Substantia nigra (tissue), 51 donors: ENCODE measurements at places on chromosomes 7 and 10.

DNA sequence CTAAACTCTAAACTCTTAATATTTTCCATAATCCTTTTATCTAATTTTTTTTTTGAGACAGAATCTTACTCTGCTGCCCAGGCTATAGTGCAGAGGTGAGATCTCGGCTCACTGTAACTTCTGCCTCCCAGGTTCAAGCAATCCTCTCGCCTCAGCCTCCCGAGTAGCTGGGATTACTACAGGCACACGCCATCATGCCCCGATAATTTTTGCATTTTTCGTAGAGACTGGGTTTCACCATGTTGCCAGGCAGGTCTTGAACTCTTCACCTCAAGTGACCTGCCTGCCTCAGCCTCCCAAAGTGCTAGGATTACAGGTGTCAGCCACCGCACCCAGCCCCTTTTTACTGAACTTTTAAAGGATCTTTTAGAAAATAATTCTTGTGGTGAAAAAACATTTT, 110.2 kb upstream of the PHF14 start:
- no peak for DNase-seq

- no peak for DNase-seq
Measured at GRCh38 chr10:26408858-26409494, 29.2 kb upstream of the APBB1IP start.

- DNase-seq: no peak
Measured at GRCh38 chr7:151025924-151026671, 1.8 kb upstream of the ATG9B start.

DNA sequence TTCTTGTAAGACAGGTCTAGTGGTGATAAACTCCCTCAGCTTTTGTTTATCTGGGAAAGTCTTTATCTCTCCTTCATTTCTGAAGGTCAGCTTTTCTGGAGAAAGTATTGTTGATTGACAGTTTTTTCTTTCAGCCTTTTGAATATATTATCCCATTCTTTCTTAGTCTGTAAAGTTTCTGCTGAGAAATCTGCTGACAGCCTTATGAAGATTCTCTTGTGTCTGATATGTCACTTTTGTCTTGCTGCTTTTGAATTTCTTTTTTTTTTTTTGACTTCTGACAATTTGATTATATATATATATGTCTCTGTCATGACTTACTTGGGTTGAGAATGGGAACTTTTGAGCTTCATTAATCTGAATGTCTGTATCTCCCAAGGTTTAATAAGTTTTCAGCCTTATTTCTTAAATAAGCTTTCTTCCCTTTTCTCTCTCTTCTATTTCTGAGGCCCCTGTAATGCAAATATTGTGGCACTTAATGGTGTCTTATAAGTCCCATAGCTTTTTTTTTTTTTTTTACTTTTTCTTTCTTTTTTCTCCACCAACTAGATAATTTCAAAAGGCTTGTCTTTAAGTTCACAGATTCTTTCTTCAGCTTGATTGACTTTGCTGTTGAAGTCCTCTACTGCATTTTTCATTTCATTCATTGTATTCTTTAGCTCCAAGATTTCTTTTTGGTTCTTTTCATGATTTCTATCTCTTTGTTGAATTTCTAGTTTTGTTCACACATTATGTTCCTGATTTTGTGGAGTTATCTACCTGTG, 81.4 kb upstream of the IL6 start:
- no peak for DNase-seq

- DNase-seq: no peak
Measured at GRCh38 chr10:100715445-100716385, 29.7 kb upstream of the PAX2 start.

DNA sequence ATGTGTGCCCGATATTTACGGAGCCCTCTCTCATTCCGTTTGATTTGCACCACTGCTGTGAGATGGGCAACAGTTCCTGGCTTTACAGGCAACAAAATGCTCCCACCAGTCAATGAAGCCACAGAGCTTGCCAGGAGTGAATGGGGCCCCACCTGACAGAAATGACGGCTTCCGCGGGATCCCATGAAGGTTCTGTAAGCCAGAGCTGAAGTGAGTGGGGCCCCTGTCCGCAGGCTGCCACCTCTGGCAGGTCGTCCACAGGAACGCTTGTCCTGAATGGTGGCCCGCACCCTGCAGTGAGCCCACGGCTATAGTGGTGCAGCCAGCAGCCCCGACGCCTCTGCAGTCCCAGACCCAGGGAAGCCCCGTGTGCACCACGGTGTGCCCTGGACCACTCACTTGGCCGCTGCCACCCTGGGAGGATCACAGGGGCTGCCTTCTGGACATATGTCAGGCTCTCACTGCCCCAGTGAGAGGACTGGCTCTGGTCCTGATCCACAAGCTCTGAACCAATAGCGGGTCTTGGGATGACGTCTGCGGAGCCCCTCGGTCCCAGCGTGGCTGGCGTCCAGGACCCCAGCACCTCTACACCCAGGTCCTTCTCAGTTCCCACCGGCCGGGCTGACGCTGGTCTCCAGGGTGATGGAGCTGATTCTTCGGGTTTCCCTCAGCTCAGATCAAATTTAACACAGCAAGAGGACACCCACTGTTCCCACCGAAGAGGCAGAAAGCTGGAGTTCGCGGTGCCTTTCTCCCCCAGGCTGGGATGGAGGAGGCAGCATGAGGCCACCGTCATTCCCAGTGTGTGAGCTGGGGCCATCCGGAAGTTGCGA, 511.9 kb downstream of the DNAJB6 start:
- DNase-seq: no peak

DNA sequence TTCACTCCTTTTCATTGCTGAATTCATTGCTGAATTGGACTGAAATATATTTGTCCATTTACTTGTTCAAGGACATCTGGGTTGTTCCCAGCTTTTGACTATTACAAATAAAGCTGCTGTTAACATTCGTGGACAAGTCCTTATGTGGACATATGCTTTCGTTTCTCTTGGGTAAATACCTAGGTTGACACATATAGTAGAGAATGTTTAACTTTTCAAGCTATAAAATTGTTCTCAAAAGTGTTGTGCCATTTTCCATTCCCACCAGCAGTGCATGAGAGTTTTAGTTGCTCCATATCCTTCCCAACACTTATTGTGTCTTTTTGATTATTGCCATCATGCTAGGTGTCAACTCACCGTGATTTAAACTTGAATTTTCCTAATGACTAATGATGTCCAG, 17.5 kb upstream of the CPVL start:
- DNase-seq: no peak

GRCh38 chr10:16545116-16545736, 23.5 kb upstream of the C1QL3 start:
- no peak for DNase-seq

DNA sequence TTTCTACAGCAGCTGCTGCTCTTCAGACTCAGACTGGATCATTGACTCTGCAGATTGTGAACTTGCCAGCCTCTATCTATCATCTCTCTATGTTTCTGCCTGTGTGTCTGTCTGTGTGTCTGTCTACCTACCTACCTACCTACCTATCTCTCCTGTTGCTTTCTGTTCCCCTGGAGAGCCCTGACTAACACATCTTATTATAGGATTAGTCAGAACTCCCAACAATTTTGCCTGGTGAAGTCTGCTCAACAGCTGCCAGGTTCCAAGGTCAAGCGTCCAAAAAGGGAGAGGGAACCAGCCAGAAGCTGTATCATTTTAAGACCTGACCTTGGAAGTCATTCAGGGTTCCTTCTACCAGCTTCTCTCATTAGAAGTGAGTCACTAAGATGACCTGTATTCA, 579.0 kb upstream of the DPP6 start:
- DNase-seq: no peak

DNA sequence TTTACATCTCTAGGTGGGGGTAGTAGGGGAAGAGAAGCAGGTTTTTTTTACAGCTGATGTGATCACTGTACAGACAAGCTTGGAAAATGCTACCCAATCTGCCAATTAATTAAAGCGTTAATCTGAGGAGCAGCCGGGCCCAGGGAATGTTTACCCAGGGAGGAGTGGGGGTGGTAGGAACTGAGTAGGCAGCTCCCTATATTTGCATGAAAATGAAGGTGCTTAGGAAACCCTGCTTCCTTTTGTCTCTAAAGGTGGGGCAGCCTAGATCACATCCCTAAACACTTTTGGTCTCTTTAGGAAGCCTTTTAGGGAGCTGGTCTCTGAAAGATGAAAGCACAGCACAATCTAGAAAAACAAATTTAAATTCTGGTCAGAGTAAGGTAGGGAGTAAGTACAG, 53.0 kb upstream of the NFKB2 start:
- no peak for DNase-seq

- no peak for DNase-seq
Measured at GRCh38 chr10:122949296-122949695, 4.7 kb downstream of the C10orf88 start.

GRCh38 chr7:12067156-12067831, 143.8 kb upstream of the TMEM106B start:
- DNase-seq: peak; percentile 2

DNA sequence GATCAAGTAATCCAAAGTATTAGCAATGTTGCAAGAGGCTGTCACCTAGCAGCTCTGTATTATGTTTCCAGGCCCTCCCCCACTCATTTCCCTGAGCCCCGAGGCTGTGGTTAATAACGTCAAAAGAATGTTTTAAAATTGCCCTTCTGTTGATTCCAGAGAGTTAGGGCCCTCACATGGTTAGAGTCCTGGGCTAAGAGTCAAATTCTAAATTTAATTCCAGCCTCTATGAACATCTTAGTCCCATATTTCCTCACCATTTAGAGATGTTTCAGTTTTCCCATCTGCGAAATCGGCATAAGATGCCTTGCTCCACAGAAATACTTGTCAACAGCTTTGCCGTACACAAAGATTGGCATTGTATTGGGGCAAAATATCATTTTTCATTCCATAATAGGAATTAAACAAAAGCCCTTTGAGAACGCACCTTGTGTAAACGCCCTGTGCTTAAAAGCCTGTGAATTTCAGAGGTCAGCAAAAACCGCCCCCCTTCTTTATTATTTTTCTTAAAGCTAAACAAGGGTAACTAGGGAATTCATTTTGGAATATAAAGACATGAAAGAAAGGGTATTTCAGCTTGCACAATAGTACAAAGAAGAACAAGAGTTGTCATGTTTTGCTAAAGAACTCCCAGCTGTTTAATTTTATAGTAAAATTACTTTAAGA, 135.8 kb downstream of the ARID5B start:
- DNase-seq: no peak

DNA sequence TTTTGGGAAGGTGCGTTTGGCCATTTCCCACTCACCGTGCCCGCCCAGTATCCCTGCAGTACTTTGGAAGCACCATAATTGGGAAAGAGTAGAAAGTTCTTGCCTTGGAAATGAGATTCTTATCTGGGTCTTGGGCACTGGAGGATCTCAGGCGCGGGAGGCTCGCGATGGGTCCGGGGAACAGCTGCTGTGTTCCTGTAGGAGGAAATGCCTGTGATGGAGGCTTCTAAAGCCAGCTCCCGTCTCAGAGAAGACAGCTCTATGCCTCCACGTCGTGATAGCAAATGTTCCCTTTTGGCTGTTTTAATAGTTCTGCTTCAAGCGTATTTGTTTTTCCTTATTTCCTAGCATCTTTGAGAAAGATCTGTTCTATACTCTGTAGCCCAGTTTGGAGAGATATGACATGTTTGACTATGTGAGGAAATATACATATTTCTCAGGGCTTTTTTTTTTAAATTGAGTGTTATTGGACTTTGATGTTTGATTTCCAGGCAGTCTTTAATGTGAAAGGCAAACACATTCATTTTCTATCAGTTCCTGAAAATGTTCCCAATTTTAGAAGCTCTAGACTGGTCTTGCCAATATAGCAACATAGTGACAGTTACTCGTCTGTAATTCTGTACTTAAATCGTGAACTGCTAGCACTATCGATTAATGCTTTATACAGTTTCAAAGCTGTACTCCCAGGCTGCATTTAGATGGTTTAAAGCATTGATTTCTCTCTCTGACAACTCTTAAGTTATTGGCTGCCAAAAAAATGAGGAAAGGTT, 280.8 kb downstream of the DPP6 start:
- no peak for DNase-seq

GRCh38 chr10:60536529-60537114, 146.9 kb upstream of the ANK3 start:
- no peak for DNase-seq

GRCh38 chr7:33334349-33334748, 205.0 kb downstream of the BBS9 start:
- no peak for DNase-seq

DNA sequence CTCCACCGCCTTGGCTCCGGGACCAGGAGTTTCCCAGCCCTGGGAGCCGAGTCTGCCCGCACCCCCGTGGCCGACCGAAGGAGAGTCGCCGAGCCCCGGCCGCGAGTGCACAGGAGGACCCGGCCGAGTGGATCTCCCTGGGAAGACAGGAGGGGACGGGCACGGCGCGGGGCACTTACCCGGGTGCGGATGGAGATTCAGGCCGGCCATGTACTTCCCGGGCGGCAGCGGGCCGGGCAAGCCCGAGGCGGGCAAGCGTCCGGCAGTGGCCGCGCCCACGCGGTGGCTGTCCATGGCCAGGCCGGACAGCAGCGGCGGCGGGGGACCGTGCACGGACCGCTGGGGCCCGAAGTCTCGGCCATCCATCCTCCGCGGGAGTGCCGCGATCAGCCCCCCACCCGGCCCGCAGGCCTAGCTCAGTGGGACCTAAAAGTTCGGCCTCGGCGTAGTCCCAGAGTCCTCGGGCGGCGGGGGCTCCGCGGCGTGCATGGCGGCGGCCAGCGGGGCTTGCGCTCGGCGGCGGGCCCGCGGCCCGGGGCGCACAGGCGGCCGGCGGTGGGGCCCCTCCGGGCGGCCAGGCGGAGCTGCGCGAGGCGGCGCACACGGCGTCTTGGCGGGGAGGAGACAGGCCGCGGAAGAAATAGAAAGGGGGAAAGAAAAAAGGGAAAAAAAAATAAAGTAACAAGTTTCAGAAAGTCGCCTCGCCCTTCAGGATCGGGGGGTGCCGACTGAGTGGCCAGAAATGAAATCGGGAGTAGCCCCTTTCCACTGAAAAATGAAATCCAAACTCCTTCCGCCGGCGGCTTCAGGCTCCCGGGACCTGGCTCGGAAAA, 2.5 kb downstream of the TNRC18 start:
- peak; percentile 50 for DNase-seq

DNA sequence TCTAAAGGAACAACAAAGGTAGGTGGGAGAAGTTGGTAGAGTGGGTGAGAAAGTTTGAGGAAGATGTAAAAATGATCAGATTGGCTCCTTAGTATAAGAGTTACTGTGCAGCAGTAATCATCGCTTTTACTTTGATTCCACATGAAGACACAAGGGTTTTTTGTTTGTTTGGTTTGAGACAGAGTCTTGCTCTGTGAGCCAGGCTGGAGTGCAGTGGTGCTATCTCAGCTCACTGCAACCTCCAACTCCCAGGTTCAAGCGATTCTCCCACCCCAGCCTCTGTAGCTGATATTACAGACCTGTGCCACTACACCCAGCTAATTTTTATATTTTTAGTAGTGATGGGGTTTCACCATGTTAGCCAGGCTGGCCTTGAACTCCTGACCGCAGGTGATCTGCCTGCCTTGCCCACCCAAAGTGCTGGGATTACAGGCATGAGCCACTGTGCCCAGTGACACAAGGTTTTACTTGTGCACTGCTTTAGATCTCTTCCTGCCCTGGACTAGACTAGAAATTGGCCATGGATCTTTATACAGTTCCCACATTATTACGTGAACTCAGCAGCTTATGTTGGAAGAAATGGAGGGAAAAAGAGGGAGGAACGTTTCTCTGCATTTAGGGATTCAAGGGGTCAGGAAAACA, 10.7 kb downstream of the LUC7L2 start:
- no peak for DNase-seq

- DNase-seq: no peak
Measured at GRCh38 chr10:103980288-103980906, 13.5 kb downstream of the SLK start.

GRCh38 chr7:135281363-135281949, 47.8 kb downstream of the STRA8 start:
- peak; percentile 37 for DNase-seq

GRCh38 chr7:71290452-71290851, 158.5 kb downstream of the GALNT17 start:
- no peak for DNase-seq
